ENCODE measurements at places on chromosomes 16 and 17.

GRCh38 chr17:78401246-78401645, 22.8 kb downstream of the PGS1 start:
- no peak for DNase-seq

DNA sequence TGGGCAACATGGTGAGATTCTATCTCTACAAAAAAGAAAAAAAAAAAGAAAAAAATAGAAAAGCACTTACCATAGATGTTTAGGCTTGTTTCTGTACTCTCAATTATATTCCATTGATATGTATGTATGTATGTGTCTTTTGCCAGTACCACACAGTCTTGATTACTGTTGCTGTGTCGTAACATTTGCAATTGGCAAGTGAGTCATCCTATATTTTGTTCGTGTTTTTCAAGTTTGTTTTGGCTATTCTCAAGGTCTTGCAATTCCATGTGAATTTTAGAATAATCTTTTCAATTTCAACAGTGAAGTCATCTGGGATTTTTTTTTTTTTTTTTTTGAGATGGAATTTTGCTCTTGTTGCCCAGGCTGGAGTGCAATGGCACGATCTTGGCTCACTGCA, 19.3 kb downstream of the SPECC1 start:
- peak; percentile 91 for DNase-seq

DNA sequence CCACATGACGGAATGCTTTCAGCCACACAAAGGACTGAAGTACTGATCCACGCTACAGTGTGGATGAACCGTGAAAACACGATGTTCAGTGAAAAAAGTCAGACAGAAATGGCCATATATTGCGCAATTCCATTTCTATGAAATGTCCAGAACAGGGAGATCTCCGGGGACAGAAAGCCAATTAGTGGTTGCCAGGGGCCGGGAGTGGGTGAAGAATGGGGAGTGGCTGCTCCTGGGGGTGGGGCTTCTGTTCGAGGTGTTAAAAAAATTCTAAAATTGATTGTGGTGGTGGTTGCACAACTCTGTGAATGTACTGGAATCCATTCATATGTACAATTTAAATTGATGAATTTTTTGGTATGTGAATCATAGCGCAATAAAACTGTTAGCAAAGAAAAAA, 154.8 kb upstream of the HSBP1 start:
- no peak for DNase-seq

GRCh38 chr16:88938119-88938776, 38.8 kb downstream of the CBFA2T3 start:
- no peak for DNase-seq

DNA sequence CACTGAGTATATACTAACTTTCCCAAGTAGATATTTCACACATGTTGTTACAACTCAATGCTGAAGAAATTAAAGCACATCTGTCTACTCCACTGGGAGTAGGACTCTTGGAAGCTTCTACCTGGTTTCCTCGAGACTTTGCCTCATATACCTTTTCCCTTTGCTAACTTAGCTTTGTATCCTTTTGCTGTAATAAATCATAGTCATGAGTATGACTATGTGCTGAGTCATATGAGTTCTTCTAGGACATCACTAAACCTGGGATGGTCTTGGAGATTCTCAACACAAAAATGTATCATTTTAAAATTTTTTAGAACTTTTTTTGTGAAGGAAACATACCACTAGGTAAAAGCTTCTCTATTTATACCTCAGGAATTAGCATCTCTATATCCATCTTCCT, 39.8 kb downstream of the ABCA5 start:
- no peak for DNase-seq

- peak; percentile 16 for DNase-seq
These were observed 591 bp downstream of the PSMD7 start for GRCh38 chr16:74297145-74297665.

GRCh38 chr17:57228911-57229310, 27.4 kb upstream of the MSI2 start:
- DNase-seq, result no peak

- no peak for DNase-seq
These were observed 227.6 kb upstream of the ASIC2 start for GRCh38 chr17:33520426-33521330.

DNA sequence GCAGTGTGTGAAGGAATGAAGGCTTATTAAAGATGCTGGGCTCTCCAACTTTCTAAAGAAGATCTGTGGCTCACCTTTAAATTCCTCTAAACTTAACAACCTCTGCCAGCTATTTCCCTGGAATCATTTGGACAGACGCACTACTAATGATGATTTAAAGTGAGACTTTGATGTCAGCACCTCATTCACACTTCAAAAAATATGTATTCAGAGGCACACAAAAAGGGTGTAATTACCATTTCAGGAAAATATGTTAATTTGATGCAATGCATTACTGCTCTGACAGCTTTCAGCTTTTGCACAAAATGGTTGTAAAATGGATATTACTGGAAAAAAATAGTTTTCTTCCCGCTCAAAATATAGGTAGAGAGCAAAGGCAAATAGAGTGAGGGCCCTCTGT, 423.9 kb upstream of the ASIC2 start:
- DNase-seq, result no peak
